HFFc6 (cell line): ENCODE measurements at places on chromosomes 16 and 17.

DNA sequence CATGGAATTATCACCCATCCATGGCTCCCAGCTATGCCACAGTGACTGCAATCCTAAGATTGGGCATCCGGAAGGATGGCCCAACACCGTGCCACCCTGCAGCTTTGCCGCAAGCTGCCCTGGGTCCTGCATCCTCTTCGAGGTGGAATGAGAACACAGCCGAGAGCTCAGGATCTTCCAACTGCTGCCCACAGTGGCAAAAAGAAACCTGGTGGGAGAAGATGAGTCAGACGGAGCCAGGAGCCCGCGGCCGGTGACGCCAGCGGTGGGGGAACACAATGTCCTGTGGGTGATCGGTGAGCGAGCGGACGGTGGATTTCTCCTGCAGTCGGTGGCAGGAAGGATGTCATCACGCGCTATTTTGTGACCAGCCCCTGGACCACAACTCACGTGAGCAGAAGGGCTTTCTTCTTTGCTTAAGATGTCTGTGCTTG is 20.1 kb downstream of the CD7 start:
- H3K27ac ChIP-seq, result peak overlapping the region; percentile 99
- H3K4me1 ChIP-seq, result peaks cover 49% of the 10 kb centered on the region
- DNase-seq, result peak; percentile 76
- H3K4me3 ChIP-seq, result peak overlapping the region; percentile 90
- H3K27me3 ChIP-seq, result peaks cover 3% of the 10 kb centered on the region
- H3K36me3 ChIP-seq, result no peaks in the 10 kb centered on the region

GRCh38 chr17:82642022-82642421 is 6.2 kb downstream of the WDR45B start:
- DNase-seq, result no peak
- no peaks in the 10 kb centered on the region; the same call in 1 of the 2 replicates for H3K27me3 ChIP-seq
- no peak overlapping the region for H3K4me3 ChIP-seq
- peaks cover 33% of the 10 kb centered on the region for H3K4me1 ChIP-seq
- H3K27ac ChIP-seq, result no peak overlapping the region

- H3K4me3 ChIP-seq, result peak overlapping the region; percentile 87
- peaks cover 19% of the 10 kb centered on the region for H3K27me3 ChIP-seq
- H3K4me1 ChIP-seq, result peaks cover 55% of the 10 kb centered on the region
- no peaks in the 10 kb centered on the region for H3K36me3 ChIP-seq
- H3K27ac ChIP-seq, result peak overlapping the region; percentile 66
Observed at GRCh38 chr16:86761111-86762031, 183.0 kb downstream of the FOXL1 start.

GRCh38 chr16:4342866-4343744 is 8.0 kb downstream of the PAM16 start:
- H3K36me3 ChIP-seq, result no peaks in the 10 kb centered on the region
- peaks cover 12% of the 10 kb centered on the region for H3K27me3 ChIP-seq

- H3K27me3 ChIP-seq, result peaks cover 1% of the 10 kb centered on the region
- peaks cover 21% of the 10 kb centered on the region for H3K36me3 ChIP-seq
- peaks cover 31% of the 10 kb centered on the region for H3K4me1 ChIP-seq
- DNase-seq, result peak; percentile 39
- peak overlapping the region; percentile 91 for H3K4me3 ChIP-seq
Observed at GRCh38 chr16:69563605-69564580, 1.9 kb upstream of the NFAT5 start.

DNA sequence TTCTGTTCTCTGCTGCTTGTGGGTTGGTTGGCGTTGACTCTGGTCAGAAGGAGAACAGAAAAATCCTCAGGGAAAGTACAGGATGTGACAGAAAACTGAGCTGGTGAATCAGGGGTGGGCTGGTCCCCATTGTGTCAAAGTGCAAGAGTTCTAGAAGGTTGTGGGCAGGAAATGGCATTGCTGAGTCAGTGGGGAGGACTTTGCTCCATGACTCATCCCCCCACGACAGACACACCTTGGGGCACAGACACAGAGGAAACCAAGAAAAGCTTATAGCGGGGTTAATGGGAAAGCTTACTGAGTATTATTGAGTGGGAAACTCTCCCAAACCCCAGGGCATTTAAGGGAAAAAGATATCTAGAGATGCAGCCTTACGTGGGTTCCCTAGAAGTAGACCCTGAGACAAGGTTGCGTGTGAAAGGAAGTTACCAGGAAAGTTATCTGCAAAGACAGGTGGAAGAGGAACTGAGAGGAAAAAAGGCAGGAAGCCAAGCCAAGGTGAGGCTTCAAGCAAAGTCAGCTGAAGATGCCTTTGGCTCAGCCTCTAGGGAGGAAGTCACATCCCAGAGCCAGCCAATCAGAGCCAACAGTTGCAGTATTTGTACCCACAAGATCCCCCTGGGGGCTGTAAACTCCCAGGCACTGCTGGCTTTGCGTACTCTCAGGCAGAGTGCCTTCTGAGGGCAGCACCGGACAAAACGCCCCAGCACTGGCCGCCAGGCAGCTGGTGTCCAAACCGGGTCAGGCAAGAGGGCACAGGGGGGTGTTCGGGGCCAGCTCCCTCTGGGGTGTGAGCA is 86.4 kb downstream of the FOXL1 start:
- H3K27me3 ChIP-seq, result no peaks in the 10 kb centered on the region; the same call in 1 of the 2 replicates
- peaks cover 93% of the 10 kb centered on the region for H3K4me1 ChIP-seq
- H3K27ac ChIP-seq, result peak overlapping the region; percentile 98
- peak; percentile 95 for DNase-seq

DNA sequence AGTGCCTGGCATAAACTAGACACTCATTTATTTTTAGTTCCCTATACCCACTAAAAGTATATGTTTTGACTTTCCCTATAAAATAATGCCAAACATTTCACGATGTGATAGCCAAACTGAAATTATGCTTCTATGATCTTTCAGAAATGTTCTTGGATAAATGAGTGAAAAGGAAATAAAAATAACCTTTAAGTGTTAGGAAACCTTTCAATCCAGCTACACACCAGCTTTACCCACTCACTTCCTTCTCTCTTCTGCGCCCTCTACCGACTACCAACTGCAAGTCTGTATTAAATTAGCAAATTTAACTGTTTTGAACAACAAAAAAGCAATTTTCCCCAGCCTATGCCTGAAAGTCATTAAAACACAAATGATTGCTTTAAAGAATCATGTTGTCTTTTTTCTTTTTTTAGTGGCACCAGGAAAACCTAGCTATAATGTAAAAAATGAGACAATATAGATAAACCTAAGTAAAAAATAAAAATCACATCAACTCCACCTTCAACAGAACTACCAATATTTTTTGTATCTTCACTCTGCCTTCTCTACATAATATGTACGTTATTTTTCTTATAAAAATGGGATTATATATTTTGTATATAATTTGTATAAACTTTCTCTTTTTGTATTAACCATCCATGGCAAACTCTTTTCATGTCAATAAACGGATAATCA is 13.2 kb upstream of the TMEM100 start:
- no peaks in the 10 kb centered on the region for H3K36me3 ChIP-seq
- DNase-seq, result peak; percentile 44
- no peak overlapping the region for H3K27ac ChIP-seq
- H3K4me1 ChIP-seq, result peaks cover 55% of the 10 kb centered on the region
- H3K4me3 ChIP-seq, result no peak overlapping the region

GRCh38 chr17:41907185-41907556 is 11.6 kb downstream of the ACLY start:
- H3K27ac ChIP-seq, result peak overlapping the region; percentile 82
- peak overlapping the region; percentile 23 for H3K4me3 ChIP-seq
- peaks cover 52% of the 10 kb centered on the region for H3K4me1 ChIP-seq
- no peaks in the 10 kb centered on the region; the same call in none of the 2 replicates for H3K27me3 ChIP-seq
- peaks cover 45% of the 10 kb centered on the region for H3K36me3 ChIP-seq

DNA sequence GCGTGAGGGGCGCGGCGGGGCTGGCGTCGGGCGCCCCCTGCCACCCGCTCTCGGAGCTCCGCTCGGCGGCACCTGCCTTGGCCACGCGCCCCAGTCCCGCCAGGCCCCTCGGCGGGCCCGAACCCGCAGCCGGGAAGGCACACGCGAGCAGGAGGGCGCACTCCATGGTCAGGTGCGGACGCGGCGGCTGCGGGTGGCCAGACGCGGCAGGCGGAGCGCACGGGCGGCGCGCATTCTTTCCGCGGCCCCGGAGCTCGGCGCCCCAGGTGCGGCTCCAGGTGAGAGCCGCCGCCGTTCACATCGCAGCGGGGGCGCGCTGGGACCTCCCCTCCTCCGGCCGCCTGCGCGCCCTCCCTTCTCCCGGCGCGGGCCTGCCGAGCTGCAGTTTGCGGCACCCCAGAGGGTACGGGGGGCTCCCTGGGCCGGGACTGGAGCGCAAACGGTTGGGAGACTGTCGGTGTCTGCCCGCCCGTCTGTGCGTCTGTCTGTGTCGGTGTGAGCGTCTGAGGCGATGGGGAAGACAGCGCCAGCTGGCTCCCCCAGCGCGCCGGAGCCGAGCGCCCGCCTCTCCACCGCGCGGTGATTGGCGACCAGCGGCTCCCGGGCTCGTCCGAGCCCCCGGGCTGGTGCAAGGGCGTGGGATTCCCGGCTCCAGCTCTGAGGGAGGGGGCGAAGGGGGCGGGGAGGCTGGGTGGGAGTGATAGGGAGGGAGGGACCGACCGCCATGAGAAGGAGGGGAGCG is at the start of gene ADAMTS18:
TSS of gene ADAMTS18 (minus strand) at position 505 of the 742 bp plus-strand sequence. CDS start at position 166, 339 bp downstream.
- no peaks in the 10 kb centered on the region for H3K4me1 ChIP-seq
- peaks cover 4% of the 10 kb centered on the region; the same call in 1 of the 2 replicates for H3K27me3 ChIP-seq
- no peak within 1 kb of the TSS for H3K27ac ChIP-seq
- H3K36me3 ChIP-seq, result 0 out of 2 replicates have a peak, but pooled peaks cover 4% of the 10 kb centered on the region

- no peak overlapping the region for H3K27ac ChIP-seq
- no peaks in the 10 kb centered on the region; the same call in 1 of the 2 replicates for H3K36me3 ChIP-seq
- no peaks in the 10 kb centered on the region for H3K27me3 ChIP-seq
Observed at GRCh38 chr16:2495041-2495440, 18.7 kb upstream of the ATP6V0C start.

GRCh38 chr16:17377360-17378324 is 93.1 kb downstream of the XYLT1 start:
- H3K27ac ChIP-seq, result no peak overlapping the region
- no peak overlapping the region for H3K4me3 ChIP-seq
- no peaks in the 10 kb centered on the region for H3K36me3 ChIP-seq
- H3K27me3 ChIP-seq, result no peaks in the 10 kb centered on the region
- DNase-seq, result peak; percentile 22

DNA sequence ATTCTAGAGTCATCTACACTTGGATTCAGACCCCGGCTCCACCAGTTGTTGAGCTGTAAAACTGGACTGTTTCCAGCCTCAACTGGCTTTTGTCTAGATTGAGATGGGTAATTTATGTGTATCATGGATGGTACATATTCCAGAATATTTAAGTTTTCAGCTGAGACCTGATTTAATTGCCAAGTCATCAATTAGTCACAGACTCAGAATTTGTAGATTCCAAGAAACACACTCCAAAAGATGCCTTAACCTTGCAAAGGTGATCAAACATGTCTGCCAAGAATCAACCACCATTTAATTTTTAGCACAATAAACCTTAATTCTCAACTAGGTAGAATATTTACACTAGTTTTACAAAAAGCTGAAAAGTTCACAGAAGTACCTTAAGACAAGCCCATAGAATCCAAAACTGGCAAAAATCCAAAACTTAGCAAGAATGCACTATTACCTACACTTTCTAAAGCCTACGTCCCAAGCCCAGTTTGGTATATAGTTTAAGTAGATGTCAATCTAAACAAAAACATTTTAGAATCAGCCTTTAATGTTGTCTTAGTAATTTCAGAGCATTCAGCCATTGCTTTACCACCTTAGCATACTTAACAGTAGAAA is 17.7 kb downstream of the SIAH1 start:
- H3K4me1 ChIP-seq, result peaks cover 58% of the 10 kb centered on the region
- no peak for DNase-seq
- no peaks in the 10 kb centered on the region for H3K36me3 ChIP-seq
- peak overlapping the region; percentile 98 for H3K27ac ChIP-seq

- no peak for DNase-seq
- H3K4me1 ChIP-seq, result peaks cover 33% of the 10 kb centered on the region
- H3K4me3 ChIP-seq, result peak overlapping the region; percentile 92
- H3K27me3 ChIP-seq, result no peaks in the 10 kb centered on the region
Observed at GRCh38 chr17:7403043-7403726, 712 bp downstream of the TMEM256 start.

DNA sequence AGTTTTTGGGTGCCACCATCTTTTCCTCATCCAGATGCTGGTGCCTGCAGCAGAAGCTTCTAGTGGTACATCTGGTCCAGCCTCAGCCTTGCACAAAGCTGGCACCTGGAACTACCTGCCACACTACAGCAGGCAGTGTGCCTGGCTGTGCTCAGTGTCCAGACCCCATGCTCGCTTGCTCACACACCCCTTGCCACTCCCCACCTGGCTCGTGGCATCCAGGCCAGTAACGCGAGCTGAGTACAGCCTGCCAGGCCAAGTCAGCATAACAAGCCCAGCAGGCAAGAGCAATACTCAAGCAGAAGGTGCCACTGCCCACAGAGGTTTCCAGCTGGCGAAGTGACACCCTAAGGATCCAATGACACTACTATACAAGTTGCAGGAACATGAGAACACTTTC is 29.7 kb upstream of the KIF2B start:
- DNase-seq, result no peak
- no peak overlapping the region for H3K27ac ChIP-seq
- H3K36me3 ChIP-seq, result no peaks in the 10 kb centered on the region; the same call in 1 of the 2 replicates
- no peaks in the 10 kb centered on the region for H3K4me1 ChIP-seq

DNA sequence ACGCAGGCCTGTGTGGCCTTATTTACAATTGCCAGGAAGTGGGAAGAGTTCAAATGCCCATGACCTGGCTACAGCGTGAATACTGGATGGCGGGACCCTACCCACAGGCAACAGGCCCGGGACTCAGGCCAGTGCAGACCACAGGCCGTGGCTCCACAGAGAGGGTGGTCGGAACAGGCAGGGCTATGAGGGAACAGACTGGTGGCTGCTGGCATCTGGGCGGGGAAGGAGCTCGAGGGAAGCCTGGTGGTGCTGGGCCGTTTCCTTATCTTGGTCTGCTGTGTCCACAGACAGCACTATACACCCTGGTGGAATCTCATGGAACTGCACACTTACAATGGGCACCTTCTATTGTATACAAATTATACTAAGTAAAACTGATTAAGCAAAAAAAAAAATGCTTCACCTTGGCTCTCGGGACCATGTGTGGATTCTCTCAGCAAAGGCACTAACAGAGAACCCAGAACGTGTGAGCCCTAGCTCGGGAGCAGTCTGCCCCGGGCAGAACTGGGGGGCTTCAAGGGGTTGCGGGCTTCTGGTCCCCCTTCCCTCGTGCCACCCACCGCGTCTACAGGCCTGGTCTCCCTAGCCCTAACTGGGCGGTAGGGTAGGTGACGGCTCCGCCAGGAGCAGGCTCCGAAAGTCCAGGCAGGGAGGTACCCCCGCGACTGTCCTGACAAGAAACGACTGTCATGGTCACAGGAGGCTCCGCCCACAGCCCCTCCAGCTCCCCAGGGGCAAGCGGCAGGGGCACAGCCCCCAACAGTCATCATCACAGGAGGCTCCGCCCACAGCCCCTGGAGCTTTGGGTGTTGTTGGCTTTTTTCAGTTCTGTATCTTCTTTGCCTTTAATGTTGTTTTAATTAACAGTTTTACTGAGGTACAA is 21.8 kb downstream of the CEP131 start:
- DNase-seq, result peak; percentile 58
- H3K4me1 ChIP-seq, result no peaks in the 10 kb centered on the region
- H3K27me3 ChIP-seq, result no peaks in the 10 kb centered on the region; the same call in 1 of the 2 replicates
- H3K4me3 ChIP-seq, result no peak overlapping the region
- H3K36me3 ChIP-seq, result no peaks in the 10 kb centered on the region
- no peak overlapping the region for H3K27ac ChIP-seq
